NCI-H69 (cell line): ENCODE measurements at places on chromosomes 5 and 9.

DNA sequence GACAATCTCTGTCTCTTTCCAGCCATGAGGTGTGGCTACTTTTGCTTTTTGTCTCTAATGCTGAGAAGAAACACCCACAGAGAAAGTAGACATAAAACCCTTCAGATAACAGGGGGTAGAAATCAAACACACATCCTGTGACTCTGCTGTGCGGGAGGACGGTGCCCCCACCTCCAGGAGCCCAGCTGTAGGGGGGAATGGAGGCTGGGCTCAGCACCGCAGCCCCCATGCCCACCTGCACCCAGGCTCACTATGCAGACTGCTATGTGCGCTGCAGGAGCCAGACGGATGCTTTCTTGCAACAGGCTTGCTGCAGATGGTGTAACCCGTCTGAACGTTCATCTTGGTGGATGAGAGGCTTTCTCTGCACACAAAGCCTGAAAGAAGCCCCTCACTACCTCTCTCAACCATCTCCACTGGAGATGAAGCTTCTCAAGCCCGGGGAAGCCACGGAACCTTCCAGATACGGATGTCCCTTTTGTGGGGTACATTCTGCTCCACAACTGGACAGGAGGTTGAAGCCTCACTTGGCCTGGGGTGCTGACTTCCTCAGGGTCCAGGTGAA, 207.2 kb downstream of the GADD45G start:
- no peak for DNase-seq

GRCh38 chr9:36832164-36832795, 201.8 kb downstream of the PAX5 start:
- DNase-seq = no peak

DNA sequence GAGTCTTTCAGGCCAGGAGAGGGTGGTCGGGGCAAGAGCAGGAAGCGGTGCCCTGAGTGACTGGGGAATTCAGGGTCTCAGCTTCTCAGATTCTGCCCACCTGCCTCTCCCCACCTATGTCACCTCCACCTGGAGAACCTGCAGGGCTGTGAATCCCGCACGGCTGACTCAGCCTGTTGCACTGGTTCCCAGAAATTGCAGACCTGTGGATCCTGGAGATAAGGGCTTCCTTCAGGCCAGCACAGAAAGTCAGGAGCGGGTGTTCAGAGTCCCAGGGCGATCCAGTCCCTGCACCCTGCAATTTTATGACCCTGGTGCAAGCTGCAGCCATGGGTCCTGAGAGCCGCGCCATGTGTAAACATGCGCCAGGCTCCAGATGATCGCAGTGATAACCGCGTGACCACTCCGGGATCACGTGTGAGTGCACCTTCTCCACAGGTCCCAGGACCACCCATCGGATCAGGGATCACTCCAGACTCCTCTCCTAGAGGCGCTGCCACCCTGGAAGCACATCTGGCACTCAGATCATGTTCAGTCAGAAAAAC, 17.8 kb downstream of the IRX4 start:
- DNase-seq = no peak

- peak; percentile 53 for DNase-seq
Observed at GRCh38 chr9:126228111-126228780, 98.4 kb upstream of the MVB12B start.

- DNase-seq = no peak
Observed at GRCh38 chr9:112719696-112720095, 1.8 kb upstream of the INIP start.

- DNase-seq = peak; percentile 78
Observed at GRCh38 chr5:179345433-179346321, at the start of gene ADAMTS2. Gene ADAMTS2, minus strand, starts transcription at chr5:179345461. Its CDS starts 133 bp downstream, at chr5:179345328.

GRCh38 chr9:126534431-126535186, 79.1 kb upstream of the LMX1B start:
- no peak for DNase-seq

GRCh38 chr5:168740811-168741213, 161.6 kb upstream of the PANK3 start:
- DNase-seq = no peak

- peak; percentile 83 for DNase-seq
Observed at GRCh38 chr5:10588779-10589447, 25.0 kb downstream of the ANKRD33B start.

DNA sequence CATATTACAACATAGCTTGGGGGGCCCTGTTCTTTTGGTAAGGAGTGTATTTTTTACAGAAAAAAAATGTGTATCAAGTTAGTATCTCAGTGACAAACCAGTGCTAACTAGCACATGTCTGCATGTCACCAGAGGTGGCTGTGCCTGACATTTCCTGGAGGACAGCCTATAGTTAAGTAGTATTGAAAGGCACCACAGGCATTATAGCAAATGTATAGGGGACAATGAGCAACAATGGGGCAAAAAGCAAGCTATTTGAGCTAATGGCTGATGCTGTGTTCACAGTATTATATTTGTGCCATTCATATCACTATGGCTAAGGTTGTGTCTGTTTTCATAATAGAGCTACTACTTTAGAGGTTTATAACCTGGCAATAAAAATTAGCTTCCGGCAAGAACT, 1644.0 kb downstream of the MAT2B start:
- peak; percentile 19 for DNase-seq

- no peak for DNase-seq
Observed at GRCh38 chr9:69571032-69571431, 101.1 kb downstream of the APBA1 start.

GRCh38 chr5:87114631-87115030, 153.1 kb upstream of the RASA1 start:
- DNase-seq = no peak

DNA sequence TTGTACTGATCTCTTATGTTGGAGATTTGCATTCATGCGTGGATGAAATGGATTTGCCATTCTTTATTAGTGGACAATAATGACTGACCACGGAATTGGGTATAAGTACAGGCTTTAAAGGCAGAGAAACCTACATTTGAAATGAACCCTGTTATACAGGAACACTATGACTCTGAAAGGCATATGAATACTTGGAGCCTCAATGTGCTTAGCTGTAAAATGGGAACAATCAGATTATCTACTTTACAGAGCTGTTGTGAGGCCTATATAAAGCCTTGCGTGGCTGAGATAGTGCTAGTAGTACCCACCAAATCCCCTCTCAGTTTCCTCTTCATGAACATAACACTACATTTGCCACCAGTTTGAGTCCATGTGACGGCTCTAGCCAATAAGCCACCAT, 18.9 kb upstream of the MGAT1 start:
- no peak for DNase-seq

DNA sequence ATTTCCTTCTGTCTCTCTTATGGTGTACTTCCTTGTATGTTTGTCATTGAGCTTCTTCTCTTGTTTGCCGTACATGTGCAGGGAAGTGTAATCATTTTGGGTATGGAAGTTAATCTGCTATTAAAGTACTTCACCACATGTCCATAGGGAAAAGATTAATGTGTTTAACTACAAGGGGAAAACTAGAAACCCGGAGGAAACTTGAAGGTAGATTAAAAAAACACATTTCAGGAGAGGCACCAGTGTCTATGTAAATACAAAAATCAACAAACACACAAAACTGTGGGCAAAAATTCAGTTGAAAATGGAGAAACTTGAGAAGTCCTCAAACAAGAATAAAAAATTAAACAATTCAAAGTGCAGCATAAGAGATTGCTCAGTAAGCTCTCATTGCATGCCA, 166.4 kb downstream of the PBX3 start:
- DNase-seq = no peak

GRCh38 chr5:140246378-140247122, 56.4 kb downstream of the PFDN1 start:
- DNase-seq = no peak

- DNase-seq = peak; percentile 62
Observed at GRCh38 chr9:105833271-105833975, 139.1 kb downstream of the TMEM38B start.

DNA sequence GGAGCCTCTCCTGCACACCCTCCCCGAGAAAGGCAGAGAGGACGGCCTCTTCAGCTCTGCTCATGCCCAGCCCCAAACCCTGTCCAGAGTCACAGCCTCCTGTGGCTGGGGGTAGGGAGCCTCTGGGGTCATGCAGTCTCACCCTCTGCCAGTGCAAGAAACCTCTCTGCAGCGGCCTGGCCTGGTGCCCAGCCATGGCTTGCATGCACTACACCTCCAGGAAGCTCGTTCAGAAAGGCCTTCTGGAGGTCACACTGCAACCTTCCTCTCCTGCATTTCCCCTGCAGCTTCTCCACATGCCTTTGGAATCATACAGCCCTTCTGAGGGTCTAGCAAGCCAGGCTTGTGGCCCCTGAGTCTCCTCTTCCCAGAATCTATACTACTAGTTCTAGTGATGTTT, 17.9 kb downstream of the CSF1R start:
- DNase-seq = peak; percentile 8

GRCh38 chr5:119019949-119020348, 31.6 kb upstream of the DTWD2 start:
- peak; percentile 72 for DNase-seq

DNA sequence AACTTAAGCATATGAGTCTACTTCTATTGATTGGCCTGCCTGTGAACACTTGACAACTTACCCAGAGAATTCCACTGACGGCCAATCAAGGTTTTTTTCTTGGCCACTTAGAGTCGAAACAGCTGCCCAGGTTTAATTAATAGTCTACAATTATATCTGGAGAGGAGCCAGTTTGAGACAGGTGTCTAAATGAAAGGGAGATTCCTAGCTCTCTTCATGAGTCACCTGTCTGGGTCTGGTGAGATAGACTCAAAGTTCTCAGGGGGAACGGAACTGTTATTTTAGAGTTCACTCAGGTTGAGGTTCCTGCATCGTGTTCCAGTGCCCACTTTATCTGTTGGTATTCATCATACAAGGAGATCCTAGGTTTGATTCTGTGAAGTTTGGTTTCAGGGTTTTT, 111.0 kb downstream of the CD180 start:
- peak; percentile 98 for DNase-seq

GRCh38 chr9:98024702-98025101, 31.8 kb upstream of the NANS start:
- no peak for DNase-seq

- no peak for DNase-seq
Observed at GRCh38 chr9:1128046-1128445, 77.9 kb downstream of the DMRT2 start.

- no peak for DNase-seq
Observed at GRCh38 chr9:93950619-93951601, 4.2 kb downstream of the BARX1 start.

- DNase-seq = peak; percentile 74
Observed at GRCh38 chr5:31825518-31826068, 186.7 kb downstream of the PDZD2 start.

GRCh38 chr9:7387840-7388239, 411.7 kb downstream of the DMAC1 start:
- no peak for DNase-seq

GRCh38 chr5:76046741-76047140, 36.4 kb upstream of the SV2C start:
- no peak for DNase-seq

GRCh38 chr5:171586436-171586835, 167.0 kb downstream of the FGF18 start:
- DNase-seq = no peak

DNA sequence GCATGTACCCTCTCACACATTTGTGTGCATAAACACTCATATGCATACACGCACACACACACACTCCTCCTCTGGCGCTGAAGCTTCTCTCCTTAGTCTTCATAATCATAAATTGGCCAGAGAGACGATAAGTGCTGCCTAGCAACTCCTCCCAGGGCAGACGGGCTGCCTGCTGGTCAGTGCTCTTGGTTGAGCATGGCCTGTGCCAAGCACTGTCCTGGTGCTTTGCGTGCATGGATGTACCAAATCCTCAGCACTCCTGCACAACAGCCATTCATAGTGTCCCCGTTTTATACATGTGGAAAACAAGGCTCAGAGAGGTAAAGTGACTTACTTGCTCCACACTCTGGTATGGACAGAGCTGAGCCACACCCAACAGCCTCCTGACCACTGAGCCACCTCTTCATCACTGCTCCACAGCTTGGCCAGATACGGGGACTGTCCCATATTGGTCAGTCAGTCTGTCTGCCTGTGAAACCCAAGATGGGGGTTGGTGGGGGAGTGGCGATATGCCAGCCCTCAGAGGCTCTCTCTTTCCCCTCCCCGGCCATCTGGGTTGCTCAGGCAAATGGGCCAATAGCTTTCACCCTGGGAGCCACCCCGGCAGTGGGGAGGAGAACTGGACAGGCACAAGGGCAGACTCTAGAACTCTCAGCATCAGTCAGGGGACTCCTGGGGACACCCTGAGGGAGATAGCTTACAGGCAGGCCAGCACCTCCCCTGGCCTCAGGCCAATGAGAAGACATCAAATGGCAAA, 64.3 kb upstream of the GARNL3 start:
- peak; percentile 23 for DNase-seq

- DNase-seq = peak; percentile 92
Observed at GRCh38 chr5:170606941-170607340, 103.1 kb downstream of the KCNIP1 start.

GRCh38 chr5:57751710-57752109, 269.1 kb upstream of the ACTBL2 start:
- DNase-seq = no peak

GRCh38 chr5:32419791-32420190, 24.7 kb downstream of the ZFR start:
- no peak for DNase-seq

DNA sequence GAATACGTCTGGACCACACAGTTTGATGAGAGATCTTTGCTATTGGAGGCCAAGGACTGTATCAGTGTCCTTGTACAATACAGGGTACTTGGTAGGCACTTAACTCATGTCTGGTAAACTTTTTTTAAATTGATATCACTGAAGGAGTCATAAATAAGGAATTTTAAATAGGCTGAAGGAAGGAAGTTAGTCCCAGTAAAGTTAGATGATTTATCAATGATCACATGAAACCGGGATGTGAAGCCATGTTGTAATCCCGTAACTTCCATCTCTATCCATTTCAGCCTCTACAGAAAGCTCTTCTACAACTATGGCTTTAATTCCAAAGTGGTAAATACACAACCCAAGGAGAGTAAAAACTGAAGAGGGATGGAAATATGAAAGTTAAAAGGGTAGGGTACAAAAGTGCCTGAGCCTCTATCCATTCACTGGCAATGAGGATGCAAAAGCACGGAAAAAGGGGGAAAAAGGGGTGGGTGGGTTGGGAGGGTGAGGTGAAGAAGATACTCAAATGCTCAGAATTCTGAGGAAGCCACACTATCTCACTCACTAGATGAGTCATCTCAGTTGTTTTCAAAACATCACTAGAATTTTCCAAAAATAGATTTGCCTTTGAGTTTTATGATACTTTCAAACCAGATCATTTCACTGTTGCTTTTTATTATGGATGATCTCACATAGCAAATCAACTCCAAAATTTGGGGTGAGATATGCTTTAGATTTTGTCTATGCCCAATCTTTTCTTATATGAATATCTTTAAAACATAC, 1053.5 kb downstream of the NR2F1-AS1 start:
- DNase-seq = no peak

- peak; percentile 74 for DNase-seq
Observed at GRCh38 chr9:23123048-23123632, 676.5 kb downstream of the DMRTA1 start.

GRCh38 chr5:125112196-125112595, 365.8 kb upstream of the ZNF608 start:
- no peak for DNase-seq

DNA sequence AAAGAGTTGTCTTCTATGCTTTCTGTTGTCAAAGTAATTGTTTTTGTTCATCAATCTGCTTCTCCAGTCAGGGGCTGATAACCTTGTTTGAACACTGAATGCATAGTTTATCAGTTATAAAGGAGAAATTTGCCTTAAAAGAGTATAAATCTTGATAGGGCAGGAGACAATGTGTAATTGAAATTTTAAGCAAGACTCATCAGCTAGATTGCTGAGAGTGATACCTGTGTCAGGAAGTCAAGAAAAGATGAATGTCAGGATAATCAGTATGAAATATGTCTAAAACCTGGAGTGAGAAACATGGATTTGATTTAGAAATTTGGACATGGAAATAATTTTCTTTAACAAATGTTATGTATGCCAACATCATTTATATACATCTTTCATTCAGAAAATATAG, 1258.1 kb downstream of the EFNA5 start:
- DNase-seq = no peak
